Activated CD4-positive, alpha-beta T cell treated with anti-CD3 and anti-CD28 coated beads, Interleukin-2, amount 10 ng/mL, durations not matched to agents 7 days and 5 days (primary cell): ENCODE measurements at places on chromosomes 1 and 21.

GRCh38 chr1:113928187-113928930 lies 765 bp upstream of the HIPK1 start:
- DNase-seq, result no peak

GRCh38 chr1:62955666-62956065 lies 171.7 kb downstream of the ATG4C start:
- no peak for DNase-seq

- DNase-seq, result no peak
Observed at GRCh38 chr1:154502744-154503115, 518 bp upstream of the SHE start.

DNA sequence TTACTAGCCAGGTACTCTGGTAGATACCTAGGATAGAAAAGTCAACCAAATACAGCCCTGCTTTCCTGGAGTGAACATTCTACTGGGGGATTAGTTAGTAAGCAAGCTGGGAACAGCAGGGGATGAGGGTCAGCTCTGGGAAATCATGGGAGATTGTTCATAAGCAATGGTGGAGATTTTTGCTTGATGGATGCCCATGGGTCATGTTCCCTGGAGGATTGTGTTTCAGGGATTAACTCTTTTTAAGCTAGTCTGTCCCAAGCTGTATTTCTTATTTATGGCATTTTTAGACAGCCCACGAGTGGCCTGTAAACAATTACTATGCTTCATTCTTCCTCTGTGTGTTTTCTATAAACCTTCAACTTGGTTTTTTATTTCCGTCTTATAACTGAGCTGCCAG lies 18.9 kb downstream of the CACHD1 start:
- DNase-seq, result no peak

- DNase-seq, result no peak
Observed at GRCh38 chr1:48718116-48718630, 58.5 kb downstream of the BEND5 start.

DNA sequence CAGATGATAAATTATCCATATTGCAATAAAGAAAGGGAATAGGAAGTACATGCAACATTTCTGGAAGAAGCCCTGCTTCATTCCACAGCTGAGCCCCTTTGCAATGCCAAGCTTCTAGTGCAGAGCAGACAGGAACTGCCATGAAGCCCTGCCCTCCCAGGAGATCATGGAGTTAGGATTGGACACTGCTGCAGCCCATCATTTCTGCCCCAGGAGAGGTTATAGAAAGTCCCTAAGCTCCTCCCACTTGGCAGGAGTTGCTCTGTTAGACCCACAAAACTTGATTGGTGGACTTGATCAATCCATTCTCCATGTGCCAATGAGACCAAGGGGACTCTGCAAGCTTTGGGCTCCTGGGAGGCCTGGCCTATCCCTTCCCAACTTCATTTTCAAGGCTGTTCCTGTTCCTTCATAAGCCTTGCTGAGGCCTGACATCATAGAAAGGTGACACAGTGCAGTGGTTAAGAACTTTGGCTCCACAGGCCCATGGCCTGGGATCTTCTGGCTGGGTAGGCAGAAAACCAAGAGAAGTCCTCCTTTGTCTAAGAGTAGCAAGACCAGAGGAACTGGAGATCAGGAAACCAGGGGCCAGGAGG lies 1.3 kb upstream of the LAPTM5 start:
- DNase-seq, result no peak

GRCh38 chr1:102886638-102887037 lies 221.7 kb downstream of the COL11A1 start:
- DNase-seq, result no peak

DNA sequence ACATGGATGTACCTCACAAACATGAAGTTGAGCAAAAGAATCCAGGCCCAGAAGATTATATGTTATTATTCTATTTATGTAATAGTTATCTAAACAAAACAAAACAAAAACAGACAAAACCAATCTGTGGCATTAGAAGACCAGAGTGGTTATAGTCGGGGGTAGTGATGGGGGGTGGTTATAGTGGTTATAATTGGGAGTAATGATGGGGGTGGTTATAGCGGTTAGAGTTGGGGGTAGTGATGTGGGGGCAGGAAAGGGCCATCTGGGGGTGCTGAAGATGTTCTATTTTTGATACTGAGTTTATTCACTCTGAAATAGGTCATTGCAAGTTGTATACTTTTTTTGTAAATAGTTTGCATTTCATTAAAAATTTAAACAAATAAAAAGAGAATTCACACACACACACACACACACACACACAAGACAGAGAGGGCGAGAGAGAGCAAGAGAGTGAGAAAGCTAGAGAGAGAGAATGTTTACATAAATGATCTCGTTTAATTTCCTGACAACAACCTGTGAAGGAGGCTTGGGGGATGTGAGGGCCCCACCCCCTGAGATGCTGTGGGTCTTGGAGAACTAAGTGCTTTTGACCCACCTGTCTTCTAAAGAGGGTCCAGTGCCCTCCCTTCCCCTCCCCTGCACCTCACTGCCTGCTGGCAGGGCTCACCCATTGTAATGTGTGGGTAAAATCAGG lies 37.4 kb downstream of the RHOU start:
- no peak for DNase-seq

GRCh38 chr1:185984113-185984836 lies 250.1 kb downstream of the HMCN1 start:
- DNase-seq, result no peak

DNA sequence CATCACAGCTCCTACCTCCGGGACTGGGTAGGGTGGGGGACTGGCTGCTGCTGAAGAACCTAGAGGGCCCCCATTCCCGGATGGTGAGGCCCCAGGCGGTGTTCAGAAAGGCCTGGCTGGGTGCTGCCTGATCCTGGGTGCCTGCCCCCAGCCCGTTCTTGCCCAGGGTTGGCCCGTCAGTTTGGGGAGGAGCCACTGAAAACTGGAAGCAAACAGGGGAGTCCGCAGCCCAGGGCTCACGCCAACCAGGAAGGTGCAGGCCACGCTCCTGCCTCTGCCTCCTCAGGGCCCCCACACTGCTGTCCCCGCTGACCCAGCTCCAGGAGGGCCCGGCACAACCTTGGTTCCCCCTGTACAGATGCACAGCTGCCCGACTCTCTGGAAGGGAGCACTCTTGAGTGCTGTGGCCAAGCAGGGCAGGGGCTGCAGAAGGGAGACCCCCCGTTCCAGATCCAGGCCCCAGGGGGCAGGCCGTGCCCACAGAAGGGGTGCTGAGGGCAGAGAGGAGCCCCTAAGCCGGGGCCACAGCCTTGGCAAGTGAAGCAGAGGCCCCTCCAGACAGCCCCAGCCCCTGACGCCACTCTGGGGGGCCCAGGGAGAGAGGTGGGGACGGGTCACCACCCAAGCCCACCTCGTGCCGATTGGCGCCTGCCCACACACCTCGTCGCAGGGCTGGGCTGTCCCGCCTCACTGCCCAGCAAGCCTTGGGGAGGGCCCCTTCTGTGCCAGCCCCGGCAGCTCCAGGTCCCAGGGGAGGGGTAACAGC lies 5.5 kb downstream of the C1QTNF12 start:
- DNase-seq, result no peak

GRCh38 chr1:147046189-147046862 lies 108.2 kb downstream of the NBPF12 start:
- no peak for DNase-seq

GRCh38 chr1:84742653-84743052 lies 52.4 kb upstream of the SSX2IP start:
- DNase-seq, result no peak

DNA sequence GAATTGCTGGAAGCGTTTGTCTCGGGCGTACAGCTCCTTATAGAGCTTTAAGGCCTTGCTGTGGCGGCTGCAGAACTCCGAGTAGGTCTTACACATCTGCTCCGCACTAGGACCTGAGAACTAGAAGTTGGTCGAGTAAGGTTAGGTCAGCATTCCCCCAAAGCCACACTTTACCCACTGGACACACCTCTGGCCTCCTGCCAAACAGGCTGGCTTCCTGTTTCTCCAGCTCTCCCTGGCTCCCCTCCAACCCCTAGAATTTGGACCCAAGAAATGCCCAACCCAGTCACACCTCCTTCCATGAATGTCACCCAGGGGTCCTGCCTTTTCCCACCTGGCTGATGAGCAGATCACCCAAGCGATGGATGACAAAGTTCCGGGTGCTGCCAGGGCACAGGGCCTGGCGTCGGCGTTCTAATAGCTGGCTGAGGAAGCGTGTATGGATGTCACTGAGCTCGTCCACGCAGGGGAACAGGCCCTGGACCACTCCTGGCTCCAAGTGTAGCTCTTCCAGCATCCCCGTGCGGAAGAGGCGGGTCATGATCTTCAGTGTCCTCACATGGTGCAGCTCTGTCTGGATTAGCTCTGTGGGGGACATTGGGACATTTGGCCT lies 15.6 kb downstream of the ARHGEF2 start:
- no peak for DNase-seq

DNA sequence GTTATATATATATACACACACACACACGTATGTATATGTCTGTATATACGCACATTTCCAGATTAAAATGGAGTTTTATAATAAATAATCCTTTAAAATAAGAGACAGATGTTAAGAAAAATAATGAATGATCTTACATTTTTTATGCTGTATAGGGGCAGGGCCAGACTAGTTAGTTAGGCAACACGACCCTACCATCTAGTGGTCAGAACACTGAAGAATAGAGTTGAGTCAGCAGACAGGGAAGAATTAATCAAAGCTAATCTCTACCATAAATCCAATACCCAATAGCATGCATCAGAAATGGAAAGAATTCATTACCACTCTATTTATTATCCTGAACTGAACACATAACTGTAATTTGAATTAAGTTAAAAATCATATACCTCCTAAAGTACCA lies 156.7 kb downstream of the BRINP3 start:
- no peak for DNase-seq

DNA sequence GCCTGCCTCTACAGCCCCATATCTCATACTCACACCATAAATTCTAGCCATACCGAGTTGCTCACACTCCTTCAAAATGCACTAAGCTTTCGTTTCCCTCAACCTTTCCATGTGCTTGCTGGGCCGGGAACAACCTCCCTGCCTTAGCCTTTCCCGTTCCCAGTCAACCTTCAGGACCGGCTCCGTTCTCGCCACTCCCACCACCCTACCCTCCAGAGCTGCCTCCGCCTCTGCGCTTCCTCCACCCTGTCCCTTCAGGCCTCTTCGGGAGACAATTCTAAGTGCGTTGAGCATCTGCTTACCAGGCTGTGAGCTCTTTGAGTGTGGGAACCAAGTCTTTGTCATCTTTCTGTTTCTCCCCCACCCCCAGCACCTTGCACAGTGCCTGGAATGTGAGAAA lies 31.6 kb downstream of the KCNN3 start:
- DNase-seq, result no peak

DNA sequence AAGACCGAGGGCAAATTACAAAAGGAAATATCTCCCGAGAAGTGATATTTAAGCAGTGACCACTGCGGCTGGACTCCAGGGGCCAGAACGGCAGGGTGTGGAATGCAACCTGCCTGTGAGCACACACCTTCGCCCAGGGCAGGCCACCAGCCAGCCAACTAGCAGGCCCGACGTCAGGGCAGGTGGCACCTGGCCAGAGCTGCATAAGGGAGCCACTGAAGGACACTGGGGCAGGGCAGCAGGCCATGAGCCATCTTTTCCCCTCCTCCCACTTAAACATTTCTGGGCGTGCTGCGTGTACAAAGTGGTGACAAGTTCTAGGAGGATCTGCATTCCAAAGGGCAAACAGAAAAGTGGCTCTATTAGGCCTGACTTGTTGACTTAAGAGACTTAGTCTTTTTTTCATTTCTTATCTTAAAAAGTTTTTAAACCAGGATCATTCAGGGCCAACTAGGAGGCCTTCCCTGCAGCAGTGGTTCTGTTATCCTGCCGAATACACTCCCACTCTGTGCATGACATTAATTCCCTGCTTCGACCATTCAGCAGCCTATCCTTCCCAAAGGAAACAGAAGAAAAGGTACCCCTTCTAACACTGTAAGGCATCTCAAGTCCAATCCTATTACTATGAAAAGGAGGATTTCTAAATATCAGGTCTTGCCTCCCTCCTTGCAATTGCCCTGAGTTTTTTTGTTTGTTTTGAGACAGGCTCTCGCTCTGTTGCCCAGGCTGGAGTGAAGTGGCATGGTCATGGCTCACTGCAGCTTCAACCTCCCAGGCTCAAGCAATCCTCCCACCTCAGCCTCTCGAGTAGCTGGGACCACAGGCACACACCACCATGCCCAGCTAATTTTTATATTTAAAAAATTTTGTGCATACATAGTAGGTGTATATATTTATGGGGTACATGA lies 96.3 kb downstream of the BCAR3 start:
- DNase-seq, result no peak

DNA sequence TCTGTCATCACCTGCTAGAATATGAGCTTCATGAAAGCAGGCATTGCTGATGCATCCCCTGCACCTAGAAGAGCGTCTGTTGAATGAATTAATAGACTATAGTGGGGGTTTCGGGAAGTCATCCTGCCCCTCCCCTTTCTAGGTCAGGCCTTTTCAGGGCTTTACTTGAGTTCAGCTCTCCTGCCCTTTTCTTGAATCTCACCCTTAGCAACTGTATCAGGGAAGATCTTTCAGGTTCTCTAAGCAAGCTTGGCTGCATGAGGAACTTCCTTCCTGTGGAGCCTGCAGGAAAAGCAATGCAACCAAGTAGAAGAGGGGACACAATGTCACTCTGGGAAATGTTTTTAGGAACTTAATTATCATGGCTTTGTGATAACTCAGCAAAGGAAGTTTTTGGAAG lies 27.2 kb upstream of the KIAA0040 start:
- DNase-seq, result no peak

DNA sequence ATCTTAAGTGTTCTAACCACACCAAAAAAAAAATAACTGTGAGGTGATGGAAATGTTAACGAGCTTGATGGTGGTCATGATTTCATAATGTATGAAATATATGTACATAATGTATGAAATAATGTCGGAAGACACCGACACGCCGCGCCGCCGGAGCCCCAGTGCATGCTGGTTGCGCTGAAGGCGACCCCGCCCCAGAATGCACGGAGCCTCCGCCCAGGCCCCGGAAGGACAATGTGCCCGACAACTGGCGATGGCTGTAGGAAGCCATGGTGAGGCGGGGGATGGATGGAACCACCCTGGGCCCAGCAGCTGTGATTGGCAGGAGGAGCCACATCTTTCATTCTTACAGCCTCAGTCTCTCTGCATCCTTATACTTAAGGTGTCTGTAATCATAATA lies 7.4 kb downstream of the OR2T10 start:
- DNase-seq, result no peak

DNA sequence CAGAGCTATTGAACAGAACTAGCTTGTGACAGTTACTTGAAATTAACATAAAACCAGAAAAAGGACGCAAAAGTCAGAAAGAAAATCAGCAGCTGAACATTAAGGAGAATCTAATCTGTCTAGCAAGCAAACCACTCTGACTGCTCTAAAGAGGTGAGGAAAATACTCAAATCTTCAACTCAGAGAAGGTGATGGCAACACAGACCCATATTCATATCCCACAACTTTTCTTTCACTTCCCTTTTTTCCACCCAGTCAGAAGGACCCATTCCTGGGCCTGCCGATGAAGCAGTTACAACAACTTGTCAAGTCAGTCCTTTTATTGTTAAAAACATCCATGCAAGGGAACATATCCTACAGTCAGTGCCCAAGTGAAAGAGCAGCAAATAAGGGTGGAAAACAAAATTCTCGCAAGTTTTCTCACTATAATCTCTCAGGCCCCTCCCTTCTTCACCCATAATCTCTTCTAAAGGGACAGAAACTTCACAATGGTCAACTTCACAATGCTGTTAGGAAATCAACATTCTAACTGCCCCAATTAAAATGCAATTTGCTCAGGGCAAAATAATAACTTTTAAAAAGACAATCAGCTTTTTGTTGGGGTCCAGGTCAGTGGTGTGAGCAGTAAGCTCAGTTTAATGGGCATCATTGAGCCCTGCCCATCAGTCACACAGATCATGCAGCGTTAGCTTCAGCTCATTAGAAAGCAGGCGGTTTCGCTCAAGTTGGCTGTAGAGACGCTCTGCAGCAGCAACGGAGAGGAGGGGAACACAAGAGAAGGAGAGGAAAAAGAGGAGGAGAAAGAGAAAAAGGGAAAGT lies 3.6 kb upstream of the NUP210L start:
- no peak for DNase-seq
